ENCODE measurements at places on chromosomes 7 and 10.

DNA sequence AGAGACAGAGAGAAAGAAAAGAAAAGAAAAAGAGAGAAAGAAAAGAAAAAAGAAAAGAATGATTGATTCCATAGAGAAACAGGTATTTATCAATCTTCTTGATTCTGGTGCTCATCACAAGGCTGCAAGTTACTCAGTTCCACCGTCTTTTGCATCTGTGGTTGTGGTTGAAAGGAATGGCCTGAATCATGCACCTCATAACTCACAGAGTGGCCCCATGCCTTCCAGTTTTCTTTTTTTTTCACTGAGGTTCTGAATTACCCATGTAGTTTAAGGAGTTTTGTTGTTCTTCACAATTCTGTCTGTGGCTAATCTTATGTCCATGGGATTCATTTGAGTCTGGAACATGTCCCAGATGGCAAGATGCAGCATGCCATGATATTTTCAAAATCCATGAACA lies 156.0 kb downstream of the ZNF33B start:
- DNase-seq = no peak

GRCh38 chr10:3848005-3848774 lies 63.2 kb upstream of the KLF6 start:
- no peak for DNase-seq

DNA sequence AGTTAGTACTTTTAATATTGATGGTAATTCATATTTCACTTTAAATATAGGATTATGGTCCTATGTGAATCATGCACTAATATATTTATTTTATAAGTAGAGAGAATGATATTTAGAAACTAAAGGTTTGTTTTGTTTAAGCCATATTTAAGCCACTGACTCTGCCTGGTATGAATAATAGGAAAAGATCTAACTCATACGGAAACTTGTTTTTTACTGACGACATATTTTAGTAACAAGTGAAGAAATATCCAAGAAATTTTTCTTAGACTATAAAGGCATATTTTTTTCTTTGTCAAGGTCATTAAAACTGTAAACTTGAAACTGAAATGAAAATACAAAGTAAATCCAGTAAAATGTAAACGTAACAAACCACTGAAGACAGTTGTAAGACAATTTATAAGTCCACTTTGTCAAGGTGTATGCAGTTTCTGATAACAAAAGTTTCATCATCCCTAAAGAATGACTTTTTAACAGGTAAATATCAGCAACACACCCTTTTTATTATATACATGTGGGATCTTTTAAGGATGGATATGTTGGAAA lies 147.1 kb downstream of the PHF14 start:
- no peak for DNase-seq

- DNase-seq = no peak
Observed at GRCh38 chr10:100823194-100823593, 77.8 kb downstream of the PAX2 start.

DNA sequence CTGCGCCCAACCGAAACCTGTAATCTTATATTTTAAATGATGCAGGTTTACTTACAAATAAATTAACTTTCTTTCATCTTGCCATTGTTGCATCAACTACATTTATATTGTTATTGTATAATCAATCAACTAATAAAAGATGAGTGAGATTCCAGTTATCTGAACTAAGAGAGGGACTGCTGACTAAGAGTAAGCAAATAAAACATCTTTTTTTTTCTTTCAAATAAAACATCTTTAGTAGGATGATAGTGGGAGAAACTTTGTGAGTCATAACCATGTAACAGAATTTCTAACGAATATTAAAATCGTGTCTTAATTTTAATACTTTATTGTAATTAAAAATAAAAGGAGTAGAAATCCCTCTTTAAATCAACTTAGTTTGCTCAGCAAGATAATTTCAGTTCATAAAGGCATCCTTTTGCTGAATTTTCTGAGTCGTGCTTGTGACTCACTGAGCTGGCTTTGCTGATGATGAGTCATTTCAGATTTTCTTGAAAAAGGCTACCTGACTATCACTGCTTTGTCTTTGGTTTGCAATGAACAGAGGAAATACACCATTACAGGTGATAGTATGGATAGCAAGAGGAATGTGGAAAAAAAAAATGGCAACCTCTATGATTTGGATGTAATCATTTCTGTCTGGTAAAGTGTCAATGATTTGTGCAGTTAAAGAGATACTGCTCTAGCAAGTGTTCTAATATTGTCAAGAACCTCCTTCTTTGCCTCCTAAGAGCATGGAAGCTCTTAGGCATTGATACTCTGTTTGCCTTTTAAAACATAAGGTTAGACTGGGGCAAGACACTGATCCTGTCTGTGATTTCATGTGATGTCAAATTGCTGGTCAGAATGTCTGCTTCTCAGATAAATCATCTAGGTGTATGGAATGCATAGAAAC lies 119.5 kb downstream of the GPR158 start:
- DNase-seq = no peak

DNA sequence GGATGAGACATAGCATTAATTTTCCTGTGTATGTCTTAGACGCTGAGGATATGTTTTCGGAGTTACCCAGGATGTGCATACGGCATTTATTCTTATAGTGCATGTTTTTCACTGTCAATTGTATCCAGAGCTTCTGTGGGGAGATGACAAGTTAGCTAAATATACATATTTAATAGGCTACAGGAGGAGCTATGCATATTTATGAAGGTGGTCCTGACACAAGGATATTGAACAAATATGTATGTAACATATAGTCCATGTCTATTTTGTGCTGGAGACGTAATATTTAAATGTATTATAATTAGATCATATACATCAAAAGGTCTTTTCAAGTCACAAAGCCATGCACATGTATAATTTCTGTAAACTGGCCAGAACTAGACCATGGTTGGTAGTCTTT lies 16.0 kb downstream of the IL6 start:
- DNase-seq = no peak

Data from activated CD4-positive, alpha-beta T cell treated with anti-CD3 and anti-CD28 coated beads for 24 hours (primary cell).